ENCODE measurements at places on chromosomes 3 and 15. TPM values are rescaled to one million over a fixed set of nuclear protein-coding genes. Genes with fewer than 3 reads are reported as not detected.

Gene NOP10
- total RNA-seq: 90.6 TPM

Gene AP3B2
- total RNA-seq: 5.4 TPM

Gene SPSB4
- 0.10 TPM for total RNA-seq

Gene GADL1
- not detected for total RNA-seq

Gene SERINC4
- total RNA-seq: 0.52 TPM

Gene CCDC54
- total RNA-seq: not detected

Gene STRIT1
- not detected for total RNA-seq

Gene RASL12
- 8.4 TPM for total RNA-seq

Gene CELSR3
- 2.3 TPM for total RNA-seq

Gene MBD4
- 30.6 TPM for total RNA-seq

DNA sequence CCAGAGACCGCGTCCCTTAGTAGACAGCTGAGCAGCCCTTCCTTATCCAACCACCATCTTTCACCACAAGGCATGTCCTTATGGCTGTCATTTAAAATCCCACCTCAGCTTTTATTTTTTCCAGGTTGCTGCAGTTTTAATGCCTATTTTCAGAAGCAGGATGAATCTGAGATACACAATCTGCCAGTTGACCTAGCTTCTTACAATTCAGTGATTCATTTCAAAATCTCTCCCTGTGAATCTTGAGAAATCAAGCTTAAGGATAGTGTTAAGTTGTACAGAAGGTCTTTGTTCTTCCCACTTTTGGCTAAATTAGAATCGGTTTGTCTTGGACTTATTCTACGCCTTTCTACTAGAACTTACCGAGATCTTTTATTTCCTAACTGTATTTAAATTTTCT lies 522.3 kb upstream of the CFAP20DC start:
- DNase-seq: no peak

- DNase-seq: no peak
Observed at GRCh38 chr15:75823860-75824613, 19.2 kb upstream of the UBE2Q2 start.

GRCh38 chr3:169362868-169363267 lies 300.6 kb downstream of the MECOM start:
- no peak for DNase-seq

GRCh38 chr3:126111566-126112475 lies 27.9 kb upstream of the SLC41A3 start:
- no peak for DNase-seq

DNA sequence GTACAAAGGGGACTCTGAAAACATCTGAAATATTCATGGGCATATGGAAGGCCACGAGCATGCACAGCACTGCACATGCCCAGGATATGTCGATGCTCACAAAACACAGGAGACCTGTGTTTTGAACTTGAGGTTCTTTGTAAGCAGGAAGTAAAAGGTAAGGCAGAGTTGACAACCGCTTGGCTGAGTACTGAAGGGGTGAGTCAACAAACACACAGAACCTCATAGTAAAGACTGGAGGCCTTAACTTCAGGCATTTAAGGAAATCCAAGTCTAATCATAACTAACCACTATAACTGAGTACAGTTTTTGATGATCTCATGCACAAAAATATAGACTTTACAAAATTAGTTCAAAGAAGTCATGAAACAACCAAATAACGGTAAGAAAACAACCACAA lies 80.6 kb downstream of the MYO9A start:
- no peak for DNase-seq

GRCh38 chr3:186418671-186419145 lies 56.7 kb upstream of the DGKG start:
- no peak for DNase-seq

- no peak for DNase-seq
Observed at GRCh38 chr3:57654267-57654666, 38.6 kb downstream of the DENND6A start.
